ENCODE measurements at places on chromosomes 2 and 18.
A peak's percentile ranks its signal among the peaks of the same experiment; 100 is the strongest.

DNA sequence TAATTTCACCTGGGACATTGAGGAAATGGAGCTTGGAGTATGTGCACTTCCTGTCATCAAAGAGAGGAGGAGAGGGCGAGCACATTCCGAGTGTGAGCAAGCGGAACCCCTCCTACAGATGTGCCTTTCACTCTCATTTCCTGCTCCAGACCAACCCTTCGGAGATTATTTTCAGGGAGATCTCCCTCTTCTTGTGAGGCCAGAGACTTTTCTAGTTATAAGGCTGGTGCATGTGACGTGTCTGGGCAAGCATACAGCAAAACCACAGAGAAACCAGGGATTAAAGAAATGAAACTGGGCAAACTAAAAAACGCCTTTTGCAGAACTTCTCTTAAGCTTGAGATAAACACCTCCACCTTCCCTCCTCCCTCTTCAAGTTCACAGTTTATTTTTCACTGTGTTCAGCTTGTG lies 409.2 kb upstream of the TCF4 start:
- DNase-seq = no peak

DNA sequence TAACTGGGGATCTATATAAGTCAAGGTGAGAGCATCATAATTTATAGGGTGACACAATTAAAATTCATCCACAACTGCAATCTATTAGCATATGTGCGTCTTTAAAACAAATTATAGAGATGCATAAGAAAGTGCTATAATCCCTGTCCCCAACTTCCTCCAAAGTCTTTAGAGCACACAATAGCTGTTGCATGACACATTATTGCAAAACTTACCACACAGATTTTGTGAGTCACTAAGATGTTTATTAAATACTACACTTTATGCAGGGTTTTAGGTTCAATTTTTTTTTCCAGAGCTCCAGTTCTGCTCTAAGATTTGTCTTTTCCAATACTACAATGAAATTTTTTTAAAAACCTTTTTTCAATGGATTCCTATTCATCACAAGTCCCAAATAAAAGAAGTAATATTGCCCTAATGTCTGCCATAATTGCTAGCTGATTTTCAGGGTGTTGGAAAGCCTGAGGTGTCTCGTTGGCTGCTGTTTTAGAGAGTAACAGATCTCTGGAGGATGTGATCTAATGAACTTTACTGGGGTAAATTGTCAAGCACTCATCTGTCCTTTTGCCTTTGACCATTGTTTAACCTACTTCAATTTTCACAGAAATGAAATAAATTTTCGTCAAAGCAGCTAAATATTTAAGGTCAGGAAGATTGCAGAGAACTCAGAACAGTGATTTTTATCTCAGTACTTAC lies 250.5 kb upstream of the NETO1 start:
- DNase-seq = no peak

DNA sequence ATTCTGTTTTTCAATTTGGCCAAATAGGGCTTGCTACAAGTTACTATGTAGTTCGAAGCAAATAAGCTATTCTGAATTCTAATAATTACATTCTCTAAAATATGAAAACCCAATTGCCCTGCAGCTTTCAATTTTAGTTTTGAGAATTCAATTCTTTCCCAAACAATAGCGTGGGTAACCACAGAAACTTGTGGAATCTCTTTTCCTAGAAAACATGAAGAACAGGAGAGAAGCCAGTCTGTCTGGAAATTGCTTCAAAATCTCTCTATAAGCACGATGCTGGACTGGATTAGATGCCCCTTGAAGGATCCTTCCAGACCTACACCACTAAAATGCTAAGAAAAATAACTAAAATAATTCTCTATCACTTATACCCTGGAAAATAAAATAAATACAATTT lies 115.0 kb downstream of the THADA start:
- no peak for DNase-seq

GRCh38 chr18:35289727-35290093 lies 319 bp downstream of the ZSCAN30 start:
- DNase-seq = peak; percentile 35

DNA sequence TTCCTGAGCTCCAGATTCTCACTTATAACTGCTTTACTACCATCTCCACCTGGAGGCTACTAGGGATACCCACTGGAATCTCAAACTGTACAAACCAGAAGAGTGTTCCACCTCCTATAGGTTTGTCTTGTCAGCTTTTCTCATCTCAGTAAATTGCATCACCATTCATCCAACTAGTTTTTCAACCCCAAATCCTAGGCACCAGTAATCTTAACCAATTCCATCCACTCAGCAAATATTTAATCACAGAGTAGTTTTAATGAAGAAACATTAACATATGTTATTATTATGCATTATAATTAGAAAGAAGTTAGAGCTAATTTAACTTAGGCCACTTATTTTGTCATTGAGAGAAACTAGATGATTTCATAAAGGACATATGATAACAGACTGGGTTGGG lies 635.0 kb downstream of the DCDC2C start:
- no peak for DNase-seq

DNA sequence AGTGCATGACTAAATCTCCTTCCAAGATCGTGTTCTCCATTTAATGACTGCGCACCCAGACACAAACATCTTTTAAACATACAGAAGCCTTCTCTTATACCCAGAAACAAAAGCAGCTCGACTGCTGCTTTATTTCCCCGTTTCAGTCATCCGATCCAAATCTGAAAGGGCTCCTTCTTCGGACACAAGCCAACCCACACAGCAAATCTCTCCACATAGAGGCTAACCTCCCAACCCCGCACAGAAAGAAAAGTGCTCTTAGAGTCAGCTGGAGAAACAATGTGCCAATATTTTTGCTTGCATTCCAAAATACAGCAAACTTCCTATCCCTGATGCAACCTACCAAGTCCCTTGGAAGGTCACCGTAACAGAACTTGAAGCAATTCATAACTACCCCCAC lies 29.1 kb downstream of the GAREM1 start:
- no peak for DNase-seq

GRCh38 chr2:15942711-15943345 lies 2.5 kb downstream of the MYCN start:
- no peak for DNase-seq

DNA sequence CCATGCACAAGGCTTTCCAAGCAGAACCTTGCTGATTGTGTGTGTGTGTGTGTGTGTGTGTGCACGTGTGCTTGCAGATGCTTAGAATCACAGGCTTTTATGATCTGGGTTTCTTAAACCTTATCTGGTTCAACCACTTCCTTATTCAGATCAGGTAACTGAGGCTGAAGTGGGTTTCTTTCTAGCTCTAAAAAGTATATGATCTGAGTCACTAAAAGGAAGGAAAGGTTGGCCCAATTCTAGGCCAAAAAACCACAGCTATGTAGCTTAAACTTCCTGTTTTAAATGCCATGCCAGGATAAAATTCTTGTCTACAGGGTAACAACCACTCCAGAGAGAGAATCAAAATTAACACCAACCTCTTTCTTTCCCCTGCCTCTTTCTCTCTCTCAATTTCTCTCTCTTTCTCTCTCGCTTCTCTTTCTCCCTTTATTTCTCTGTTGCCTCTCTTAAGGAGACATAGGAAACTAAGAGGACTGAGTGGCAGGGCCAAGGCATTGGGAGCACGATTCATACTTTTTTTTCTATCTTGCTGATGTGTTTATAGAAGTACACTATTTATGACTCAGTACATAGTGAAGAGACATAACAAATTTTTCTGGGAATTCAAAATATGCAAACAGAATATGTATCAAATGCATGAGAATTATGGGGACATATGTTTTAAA lies 140.3 kb downstream of the TRIB2 start:
- DNase-seq = no peak

DNA sequence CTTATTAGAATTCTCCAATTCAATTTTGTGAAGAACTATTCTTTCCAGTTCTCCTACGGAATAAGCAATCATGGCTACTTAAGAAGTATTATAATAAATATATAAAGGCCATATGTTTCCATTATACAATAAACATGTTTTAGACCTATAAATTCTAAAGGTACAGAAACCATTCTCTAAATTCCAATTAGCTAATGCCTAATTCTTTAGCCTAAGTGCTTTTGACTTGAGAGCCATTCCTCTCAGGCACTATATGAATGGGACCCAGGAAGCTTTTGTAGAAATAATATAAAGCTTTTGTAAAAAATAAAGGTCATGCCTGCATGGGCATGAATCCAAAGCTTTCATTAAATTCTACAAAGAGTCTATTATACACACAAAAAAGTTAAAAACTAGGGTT lies 161.0 kb upstream of the UNC80 start:
- no peak for DNase-seq

GRCh38 chr2:126719833-126720351 lies 63.9 kb downstream of the GYPC start:
- DNase-seq = no peak

DNA sequence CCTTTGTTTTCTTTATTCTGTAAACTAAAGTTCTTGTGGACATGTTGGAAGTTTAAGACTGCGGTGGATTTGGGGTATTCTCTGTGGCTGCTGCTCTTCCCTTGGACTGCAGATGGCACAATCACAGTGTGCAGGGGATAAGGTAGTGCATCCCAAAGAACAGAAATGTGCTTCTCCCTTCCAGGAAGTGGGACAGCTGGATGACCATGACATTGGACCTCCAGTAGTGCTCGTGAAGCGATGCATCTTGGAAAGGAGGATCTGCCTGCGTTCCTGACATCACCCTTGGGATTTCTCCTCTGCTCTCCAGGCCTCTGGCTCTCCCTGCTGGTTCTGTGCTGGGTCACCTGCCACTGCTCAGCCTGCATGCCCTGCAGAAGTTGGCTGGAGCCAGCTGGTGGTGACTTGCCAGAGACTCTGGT lies 109.9 kb downstream of the SLC4A3 start:
- no peak for DNase-seq

DNA sequence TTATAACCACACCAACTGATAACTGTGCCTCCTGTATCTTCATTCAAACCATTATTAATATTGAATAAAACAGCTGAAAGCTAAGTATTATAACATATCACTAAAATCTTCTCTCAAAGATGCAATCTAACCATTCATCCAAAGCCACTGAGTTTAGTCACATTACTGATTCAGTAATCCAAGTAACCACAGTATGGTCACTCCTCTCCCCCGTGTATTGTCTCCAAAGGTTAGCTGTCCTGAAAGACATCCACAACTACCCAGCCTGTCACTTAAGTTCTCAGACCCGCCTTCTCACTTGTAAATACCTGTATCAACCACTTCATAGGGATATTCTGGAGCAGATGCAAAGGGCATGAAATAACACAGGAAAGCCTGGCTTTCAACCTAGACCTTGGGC lies 213.4 kb upstream of the BOD1L2 start:
- DNase-seq = no peak

- DNase-seq = no peak
Observed at GRCh38 chr2:151265991-151266390, 4.3 kb upstream of the RBM43 start.

GRCh38 chr18:12702221-12703095 lies at the start of the genes CEP76 and PSMG2:
CEP76 (minus strand) TSS chr18:12702723; CDS start chr18:12702548, 175 bp downstream.
PSMG2 (plus strand) TSS chr18:12703042; CDS start chr18:12703108, 66 bp downstream.
- peak; percentile 78 for DNase-seq

Data from renal cortex interstitium (tissue), 15 donors.